T-helper 22 cell (primary cell): ENCODE measurements at places on chromosomes 16 and 17.

- no peak for DNase-seq
Measured at GRCh38 chr17:67243284-67243683, 1.7 kb downstream of the HELZ start.

DNA sequence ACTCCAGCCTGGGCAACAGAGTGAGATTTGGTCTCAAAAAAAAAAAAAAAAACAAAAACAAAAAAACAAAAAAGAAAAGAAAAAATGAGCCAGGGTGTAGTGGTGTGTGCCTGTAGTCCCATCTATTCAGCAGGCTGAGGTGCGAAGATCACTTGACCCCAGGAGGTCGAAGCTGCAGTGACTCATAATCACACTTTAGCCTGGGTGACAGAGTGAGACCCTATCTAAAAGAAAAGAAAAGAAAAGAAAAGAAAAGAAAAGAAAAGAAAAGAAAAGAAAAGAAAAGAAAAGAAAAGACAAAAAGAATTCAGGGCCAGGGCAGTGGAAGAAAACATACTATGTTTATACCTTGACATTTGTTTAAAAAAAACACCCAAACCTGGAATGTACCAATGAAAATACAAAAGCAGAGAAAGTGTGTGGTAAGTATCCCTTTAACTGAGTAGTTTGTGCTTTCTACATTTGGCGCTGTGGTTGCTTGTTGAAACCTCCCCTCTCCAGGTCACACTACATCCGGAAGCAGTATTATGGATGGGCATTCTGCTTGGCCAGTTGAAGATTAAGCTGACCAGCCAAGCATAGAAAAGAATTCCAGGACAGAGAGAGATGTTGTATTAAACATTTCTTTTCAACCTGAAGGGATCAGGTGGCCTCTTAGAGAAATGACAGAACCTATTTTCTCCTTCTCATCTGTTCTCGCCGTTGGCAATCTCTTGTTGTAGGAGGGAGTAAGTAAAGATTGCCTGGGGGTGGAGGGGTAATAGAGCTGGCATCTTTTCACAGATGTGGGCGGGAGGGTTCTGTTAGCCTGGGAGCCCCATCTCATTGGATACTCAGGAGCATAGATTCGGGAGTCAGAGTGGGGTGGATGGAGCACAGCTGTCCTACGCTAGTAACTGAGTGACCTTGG, 12.1 kb upstream of the PRKCB start:
- no peak for DNase-seq

- DNase-seq = peak; percentile 78
Measured at GRCh38 chr17:40121181-40122135, at the start of gene MSL1. Gene MSL1, plus strand, starts transcription at chr17:40121971. Its CDS starts 642 bp downstream, at chr17:40122613.

DNA sequence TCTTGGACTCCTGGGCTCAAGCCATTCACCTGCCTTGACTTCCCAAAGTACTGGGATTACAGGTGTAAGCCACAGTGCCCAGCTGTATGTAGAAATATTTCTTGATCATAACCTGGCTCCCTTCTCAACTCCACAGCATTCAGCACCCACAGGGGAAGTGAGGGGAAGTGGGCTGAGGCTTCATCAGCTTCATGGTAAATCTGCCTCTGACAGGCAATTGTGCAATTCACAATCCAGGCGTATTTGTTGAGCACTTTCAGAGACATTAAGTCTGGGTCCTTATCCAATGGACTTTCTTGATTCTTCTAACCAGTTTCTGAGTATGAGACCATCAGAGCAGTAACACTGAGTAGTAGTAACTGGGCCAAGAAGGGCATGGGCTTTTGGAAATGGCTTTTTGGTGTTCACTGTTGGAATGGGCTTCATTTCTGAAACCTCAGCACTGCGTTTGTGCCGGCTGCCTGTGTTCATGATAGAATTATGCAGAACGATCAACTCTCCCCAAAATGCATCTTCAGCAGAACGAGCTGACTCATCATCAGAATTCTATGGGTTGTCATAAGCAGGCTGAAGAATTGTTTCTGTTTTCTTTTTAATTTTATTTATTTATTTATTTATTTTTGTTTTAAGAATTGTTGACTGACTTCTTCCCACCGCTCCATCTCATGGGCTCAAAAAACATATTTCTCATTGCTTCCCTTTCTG, 28.9 kb downstream of the FAM20A start:
- no peak for DNase-seq

- no peak for DNase-seq
Measured at GRCh38 chr17:35744830-35745229, 8.2 kb downstream of the GAS2L2 start.

DNA sequence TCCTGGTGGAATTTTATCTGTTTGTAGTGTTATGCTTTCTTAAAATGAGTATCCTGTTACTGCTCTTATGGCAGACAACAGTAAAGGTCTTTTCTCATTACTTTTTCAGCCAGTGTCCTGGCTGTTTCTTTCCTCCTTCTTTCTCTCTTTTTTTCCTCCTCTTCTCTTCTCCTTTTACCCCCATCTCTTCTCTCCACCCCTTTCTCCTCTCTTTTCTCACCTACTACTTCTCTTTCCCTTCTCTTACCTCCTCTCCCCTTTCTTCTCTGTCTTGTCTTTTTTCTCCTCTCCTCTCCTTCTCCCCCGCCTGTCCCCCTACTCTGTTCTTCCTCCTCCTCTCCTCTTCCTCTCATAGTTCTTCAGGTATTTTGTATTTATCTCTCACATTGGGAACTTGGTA, 48.9 kb downstream of the CPD start:
- DNase-seq = no peak

DNA sequence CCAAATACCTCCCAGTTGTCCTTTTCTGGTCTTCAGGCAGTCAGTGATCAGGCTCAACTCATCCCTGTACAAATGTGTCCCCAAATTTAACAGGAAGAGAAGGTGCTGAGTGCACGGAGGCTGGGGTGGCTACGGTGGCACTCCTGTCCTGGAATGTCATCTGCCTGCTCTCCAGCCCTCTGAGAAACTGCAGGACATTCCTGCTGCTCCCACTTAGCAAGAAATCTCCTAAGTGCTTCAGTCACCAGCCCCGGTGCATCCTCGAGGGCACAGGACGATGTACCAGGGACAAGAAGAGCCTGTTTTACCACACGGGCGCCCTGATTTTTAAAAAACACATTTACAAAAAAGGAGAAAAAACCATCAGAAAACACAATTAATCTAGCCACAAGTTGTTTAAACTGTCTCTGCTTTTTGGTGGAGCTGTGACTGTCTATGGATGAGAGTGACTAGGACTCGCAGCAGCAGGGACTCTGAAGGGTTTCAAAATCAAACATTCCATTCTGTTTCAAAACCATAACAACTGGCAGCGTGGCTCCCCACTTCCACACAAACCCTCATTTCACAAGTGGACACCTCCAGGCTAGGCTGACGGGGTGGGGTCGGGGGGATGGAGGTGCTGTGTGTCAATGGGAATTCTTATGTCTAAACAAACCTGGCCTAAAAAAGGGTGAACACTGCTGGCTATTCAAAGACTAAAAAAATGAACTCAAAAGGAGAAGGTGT, 65.3 kb upstream of the CNEP1R1 start:
- no peak for DNase-seq

GRCh38 chr16:78227855-78228254, 128.4 kb downstream of the WWOX start:
- DNase-seq = no peak
